ENCODE measurements at places on chromosomes 3 and 15.

- no peak for DNase-seq
These were observed 29.2 kb downstream of the SEMA6D start for GRCh38 chr15:47746516-47746915.

DNA sequence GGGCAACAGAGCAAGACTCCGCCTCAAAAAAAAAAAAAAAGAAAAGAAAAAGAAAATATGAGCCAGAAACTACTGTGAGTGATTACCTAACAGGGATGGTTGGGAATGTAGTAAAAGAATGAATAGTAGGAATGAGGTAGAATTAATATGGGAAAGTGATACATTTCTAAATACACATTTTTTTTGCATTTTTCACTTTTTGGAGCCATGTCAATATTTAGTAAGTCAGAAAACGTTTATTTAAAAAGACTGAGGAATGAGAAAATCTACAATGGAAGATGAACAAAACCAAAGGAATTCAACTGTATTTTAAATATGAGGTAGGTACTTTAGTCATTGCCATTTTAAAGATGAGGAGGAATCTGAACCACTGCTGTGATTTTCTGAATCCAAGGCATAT lies 817.2 kb upstream of the CADM2 start:
- DNase-seq = no peak

DNA sequence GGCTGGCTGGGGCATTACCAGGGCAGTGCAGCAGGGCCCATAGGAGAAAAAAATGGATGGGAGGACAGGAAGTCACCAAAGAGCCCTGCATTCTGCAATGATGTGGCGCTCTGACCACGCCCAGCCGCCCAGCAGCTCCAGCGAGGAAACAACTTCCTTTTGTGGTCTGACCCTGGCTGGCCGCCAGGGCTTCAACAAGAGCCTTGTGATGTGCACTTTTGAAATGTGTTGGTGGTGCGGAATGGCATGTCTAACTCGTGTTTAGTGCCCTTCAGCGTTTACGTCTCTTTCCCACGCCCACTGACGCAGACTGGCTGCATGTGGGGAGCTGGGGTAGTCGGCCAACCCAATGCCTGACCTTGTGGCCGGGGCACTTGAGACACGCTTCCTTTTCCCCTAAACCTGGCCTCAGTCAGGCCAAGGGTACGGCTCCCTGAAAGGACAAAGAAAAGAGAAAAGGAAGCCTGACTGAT lies 81.9 kb upstream of the CTNNB1 start:
- DNase-seq = peak; percentile 93

GRCh38 chr15:92244703-92245102 lies 149.0 kb upstream of the ST8SIA2 start:
- DNase-seq = no peak

DNA sequence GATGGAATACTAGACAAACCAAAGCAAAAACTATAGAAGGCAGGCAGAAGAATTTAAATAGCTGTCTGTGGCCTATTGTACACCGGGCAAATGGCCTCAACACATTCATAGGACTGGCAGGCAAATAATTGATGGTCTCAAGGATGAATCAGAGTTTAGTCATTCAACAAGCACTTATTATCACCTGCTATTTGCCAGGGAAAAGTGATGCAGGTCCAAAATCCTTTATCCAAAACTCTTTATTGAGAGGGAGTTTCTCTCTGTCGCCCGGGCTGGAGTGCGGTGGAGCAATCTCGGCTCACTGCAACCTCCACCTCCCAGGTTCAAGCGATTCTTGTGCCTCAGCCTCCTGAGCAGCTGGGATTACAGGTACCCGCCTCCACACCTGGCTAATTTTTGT lies 2.3 kb downstream of the EIF2AK4 start:
- DNase-seq = peak; percentile 39

DNA sequence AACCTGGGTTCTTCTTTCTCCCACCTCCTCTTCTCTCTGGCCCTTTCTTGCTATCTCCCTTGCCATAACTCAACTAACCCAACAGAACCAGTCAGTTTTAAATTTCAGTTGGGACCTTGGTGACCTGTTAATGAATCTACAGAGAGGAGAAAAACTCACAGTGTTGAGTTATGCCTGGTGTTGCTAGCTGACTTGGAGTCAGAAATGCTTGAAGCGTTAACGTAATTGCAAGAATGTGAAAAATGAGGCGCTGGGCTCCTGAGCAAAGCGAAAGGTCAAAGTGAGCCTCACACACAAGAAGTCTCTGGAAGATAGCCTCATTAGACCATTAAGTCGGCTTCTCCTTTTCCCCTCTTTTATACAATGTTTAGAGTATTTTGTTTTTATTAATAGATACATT lies 18.4 kb downstream of the MEIS2 start:
- DNase-seq = no peak

GRCh38 chr3:46095307-46095706 lies 68.0 kb upstream of the XCR1 start:
- no peak for DNase-seq

DNA sequence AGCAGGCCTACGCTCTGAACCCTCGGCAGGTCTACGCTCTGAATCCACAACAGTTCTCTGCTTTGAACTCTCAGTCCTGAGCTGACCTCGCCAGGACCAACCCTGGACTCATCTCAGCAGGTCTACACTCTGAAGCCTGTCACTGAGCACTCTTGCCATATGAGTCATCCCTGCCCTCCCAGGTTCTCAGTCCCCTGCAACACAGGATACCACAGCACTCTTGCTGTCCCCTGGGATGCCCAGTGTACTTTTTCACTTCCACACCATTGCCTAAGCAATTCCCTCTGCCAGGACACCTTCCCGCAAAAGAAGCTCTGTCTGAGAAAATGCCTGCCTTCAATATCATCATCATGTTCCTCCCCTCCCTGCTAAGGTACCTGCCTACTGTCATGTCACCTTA lies 42.0 kb downstream of the NUP210 start:
- peak; percentile 37 for DNase-seq

- DNase-seq = no peak
These were observed 3.2 kb downstream of the AEN start for GRCh38 chr15:88624156-88624970.

DNA sequence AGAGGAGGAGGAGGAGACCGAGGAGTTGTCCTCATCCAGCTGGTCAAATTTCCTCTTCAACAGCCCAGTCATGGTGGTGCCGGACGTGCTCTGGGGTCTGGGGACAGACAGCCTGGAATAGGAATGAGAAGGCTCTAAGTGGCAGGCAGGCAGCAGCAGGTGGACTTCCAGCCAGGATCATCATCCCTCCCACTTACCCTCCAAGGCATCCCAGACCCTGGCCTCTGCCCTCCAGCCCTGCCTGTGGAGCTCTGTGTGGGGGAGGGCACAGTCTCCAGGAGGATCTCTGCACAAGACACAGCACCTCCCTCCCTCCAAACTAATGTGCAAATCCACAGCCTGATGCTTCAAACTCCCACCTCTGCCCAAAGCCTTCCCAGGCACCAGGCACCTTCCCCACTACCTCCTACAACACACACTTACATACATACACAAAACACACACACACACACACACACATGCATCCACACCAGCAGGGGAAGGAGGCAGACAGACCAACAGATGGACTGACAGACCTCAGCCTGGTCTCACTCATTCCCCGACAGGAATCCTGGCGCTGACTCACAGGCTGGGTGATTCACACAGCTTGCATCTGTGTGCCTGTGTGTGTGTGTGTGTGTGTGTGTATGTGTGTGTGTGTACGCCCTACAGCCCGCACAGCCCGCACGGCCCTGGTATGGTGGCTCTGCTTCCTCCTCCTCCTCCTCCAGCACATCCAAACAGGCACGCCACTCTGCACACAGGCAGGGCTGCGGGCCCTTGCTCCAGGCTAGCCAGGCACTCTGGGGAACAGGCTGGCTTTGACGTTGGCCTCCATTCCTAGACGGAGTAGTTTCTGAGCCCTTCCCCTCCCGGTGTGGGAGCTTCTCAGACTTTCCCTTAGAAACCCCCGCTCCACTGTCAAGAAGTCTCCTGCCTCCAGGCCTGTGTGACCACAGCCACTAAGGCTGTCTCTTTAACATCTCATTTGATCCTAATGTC lies 6.5 kb downstream of the CSRNP1 start:
- DNase-seq = peak; percentile 81

GRCh38 chr3:139110072-139110830 lies 65.6 kb upstream of the PRR23C start:
- no peak for DNase-seq

- no peak for DNase-seq
These were observed 51.3 kb downstream of the RBMS3 start for GRCh38 chr3:29332195-29332637.

- no peak for DNase-seq
These were observed 1.9 kb downstream of the STIMATE start for GRCh38 chr3:52895418-52895817.

GRCh38 chr15:61649046-61649445 lies 411.2 kb downstream of the VPS13C start:
- DNase-seq = no peak

DNA sequence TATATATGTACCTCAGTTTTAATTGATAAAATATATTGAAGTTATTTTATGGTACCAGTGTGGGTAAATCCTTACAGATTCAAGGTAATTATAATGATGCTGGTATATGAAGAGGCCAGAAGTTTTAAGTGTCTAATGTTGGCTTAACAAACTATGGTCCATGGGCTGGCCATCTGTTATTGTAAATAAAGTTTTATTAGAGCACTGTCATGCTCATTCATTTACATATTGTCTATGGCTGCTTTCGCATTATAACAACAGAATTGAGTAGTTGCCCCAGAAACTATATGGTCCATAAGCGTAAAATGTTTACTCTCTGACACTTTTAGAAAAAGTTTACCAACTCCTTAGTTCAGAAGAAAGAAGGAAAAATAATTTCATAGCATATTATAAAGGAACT lies 67.9 kb downstream of the MEF2A start:
- DNase-seq = no peak

DNA sequence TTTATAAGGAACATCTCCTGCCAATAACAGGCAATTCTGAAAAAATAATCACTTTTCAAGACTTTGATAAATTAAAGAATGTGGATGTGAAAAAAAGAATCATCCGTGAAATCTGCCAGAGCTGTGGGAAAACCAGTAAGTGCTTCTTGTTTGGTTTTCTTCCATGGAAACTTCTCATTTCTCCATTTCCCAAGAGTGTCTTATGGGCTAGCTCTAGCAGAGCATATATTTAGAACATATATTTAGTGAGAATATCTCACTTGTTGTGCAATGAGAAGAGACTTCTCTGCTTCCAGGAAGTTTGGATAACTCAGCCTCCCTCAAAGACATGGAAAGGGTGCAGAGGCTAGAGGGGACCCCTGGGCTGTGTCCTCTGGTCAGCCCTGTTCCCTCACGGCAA lies 49.9 kb downstream of the COL6A5 start:
- DNase-seq = peak; percentile 6

- DNase-seq = no peak
These were observed 27.6 kb downstream of the CD200 start for GRCh38 chr3:112360561-112360960.

- DNase-seq = no peak
These were observed 59.4 kb downstream of the PEX5L start for GRCh38 chr3:179977356-179977755.

DNA sequence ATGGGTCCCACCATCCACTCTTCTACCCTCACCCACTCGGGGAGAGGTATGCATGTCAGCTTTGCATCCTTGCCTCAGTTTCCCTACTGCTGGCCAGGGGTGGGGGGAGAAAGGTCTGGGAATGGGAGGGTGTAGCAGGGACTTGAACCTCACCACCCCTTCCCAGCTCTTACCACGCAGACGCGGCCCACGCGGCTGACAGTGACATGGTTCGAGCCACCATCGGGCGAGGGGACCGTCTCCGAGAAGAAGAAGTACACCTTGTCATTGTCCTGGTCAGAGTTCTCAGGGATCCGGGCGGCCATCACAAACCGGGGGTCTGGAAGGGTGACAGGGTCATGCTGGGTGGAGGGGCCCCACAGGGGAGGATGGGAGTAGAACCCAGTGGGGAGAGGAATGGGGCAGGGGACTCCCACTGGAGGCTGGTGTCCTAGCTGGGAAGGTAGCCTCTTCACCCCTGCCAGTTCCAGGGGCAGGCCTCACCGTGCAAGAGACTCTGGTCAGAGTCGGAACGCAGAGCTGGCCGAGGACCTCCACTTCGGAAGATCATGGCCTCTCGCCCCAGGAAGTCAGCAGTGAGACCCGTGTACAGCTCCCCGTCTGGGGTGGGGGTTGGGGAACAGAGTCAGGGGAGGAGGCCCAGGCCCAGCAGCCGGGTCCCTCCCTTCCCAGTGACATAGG lies 3.7 kb downstream of the SEMA3G start:
- DNase-seq = no peak

DNA sequence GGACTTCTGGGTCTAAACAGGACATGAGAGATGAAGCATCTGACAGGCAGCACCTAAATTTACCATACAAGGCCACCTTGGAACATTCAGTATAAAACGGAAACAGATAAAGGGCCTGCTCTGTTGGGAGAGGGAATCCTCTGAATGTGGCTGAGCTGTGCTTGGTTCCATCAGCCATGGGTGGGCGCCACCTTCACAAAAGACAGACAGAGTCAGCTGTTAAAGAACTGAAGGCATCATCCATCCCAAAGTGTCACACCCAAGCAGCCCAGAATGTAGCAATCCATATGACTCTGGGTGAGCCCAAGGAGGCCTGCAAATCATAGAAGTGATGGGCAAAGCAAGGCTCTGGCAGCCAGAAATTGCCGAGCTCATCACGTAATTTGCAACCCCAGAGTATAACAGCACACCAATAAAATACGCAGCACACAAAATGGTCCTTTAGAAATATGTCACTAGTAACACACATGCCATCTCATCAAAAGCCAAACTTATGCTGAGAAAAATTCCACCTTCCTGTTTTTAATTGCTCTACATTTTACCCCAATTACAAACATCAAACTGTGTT lies 24.8 kb upstream of the RBP1 start:
- DNase-seq = peak; percentile 11

GRCh38 chr3:101300073-101300472 lies 20.3 kb downstream of the IMPG2 start:
- DNase-seq = no peak
